ENCODE measurements at places on chromosomes 4 and X.

DNA sequence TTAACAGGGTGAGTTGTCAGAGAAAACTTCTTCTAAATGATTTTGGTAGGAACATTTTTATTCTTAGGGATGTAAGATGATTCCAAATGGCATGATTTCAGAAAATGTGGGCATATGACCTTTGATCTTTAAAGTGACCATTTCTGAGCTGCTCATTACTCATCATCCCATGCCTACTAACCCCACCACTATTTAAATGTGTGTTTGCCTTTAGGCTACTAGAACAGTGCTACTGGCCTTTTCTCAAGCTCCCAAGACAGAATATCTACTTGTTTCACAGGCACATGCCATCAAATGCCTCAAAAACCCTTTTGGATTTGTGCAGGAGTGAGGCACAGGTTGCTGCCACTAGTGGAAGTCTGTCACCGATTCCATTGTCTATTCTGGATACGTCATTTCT, 428.2 kb downstream of the ADAM29 start:
- no peak for DNase-seq

DNA sequence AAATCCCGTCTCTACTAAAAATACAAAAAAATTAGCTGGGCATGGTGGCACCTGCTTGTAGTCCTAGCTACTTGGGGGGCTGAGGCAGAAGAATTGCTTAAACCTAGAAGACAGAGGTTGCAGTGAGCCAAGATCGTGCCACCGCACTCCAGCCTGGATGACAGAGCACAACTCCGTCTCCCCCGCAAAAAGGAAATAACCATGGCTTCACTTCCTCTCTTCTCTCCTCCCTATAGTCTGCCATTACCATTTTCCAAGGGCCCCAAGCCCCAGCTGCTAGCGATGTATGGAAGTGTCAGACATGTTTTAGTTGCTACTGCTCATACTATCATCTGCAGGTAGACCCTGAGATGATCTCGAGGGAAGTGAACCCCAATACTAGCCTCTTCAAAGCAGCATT, 177.3 kb upstream of the FAM9B start:
- DNase-seq = no peak

DNA sequence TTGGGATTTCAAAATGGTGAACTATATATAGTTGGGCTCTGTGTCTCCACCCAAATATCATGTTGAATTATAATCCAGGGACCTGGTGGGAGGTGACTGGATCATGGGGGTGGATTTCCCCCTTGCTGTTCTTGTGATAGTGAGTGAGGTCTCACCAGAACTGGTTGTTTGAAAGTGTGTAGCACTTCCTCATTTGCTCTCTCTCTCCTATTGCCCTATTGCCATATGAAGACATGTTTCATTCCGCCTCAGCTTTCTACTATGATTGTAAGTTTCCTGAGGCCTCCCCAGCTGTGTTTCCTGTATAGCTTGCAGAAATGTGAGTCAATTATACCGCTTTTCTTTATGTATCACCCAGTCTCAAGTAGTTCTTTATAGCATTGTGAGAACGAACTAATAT, 545.6 kb downstream of the TRAM1L1 start:
- no peak for DNase-seq

DNA sequence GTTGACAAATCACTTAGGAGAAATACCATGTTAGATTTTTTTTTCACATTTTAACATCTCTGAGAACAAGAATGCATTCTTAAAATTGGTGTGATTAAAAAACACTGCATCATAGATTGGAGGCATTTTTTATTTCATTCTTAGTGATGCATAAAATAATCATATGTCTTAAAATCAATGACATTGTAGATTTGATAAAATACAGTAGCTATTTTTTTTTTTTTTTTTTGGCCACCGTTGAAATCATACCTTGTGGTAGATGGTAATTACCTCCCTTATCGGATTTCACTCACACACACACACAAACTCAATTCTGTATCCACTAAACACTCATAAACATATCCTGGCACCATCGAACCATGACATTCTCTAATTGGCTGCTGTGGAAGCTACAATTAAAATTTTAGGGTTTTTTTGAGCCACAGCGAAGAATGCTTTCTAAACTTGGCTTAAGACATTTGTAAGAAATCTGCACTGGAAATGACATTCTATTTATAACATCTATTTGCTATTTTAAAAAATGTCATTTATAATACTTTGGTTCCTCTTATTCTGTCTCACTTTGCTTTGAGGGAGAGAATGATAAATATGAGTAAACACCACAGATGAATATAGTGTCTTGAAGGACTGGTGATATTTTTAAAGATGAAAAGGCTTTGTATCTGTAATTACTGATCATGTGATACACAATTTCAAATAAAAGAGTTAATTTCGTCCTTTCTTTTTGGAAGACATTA, 60.1 kb downstream of the CCSER1 start:
- peak; percentile 43 for DNase-seq

All from NCI-H187 treated with DMSO at 0.1 percent for 48 hours (cell line).